CD8-positive, alpha-beta T cell (primary cell): ENCODE measurements at places on chromosomes 3 and 15.

DNA sequence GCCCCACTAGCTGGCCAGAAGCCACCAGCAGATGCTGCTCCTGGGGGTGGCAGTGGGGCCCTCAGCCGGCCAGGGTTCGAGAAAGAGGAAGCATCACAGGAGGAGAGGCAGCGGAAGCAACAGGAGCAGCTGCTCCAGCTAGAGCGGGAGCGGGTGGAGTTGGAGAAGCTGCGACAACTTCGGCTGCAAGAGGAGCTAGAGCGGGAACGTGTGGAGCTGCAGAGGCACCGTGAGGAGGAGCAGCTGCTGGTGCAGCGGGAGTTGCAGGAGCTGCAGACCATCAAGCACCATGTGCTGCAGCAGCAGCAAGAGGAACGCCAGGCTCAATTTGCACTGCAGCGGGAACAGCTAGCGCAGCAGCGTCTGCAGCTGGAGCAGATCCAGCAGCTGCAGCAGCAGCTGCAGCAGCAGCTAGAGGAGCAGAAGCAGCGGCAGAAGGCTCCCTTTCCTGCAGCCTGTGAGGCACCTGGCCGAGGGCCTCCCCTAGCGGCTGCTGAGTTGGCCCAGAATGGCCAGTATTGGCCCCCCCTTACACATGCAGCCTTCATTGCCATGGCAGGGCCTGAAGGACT is 17.5 kb upstream of the APEH start:
- no peak for DNase-seq

GRCh38 chr3:18679238-18679637 is 254.1 kb upstream of the SATB1 start:
- peak; percentile 67 for DNase-seq

GRCh38 chr3:50167841-50168209 is 12.7 kb downstream of the SEMA3F start:
- no peak for DNase-seq

- DNase-seq = no peak
These were observed 142.8 kb downstream of the TCF12 start for GRCh38 chr15:57061281-57061680.
